ENCODE measurements at places on chromosomes 7 and 10.

DNA sequence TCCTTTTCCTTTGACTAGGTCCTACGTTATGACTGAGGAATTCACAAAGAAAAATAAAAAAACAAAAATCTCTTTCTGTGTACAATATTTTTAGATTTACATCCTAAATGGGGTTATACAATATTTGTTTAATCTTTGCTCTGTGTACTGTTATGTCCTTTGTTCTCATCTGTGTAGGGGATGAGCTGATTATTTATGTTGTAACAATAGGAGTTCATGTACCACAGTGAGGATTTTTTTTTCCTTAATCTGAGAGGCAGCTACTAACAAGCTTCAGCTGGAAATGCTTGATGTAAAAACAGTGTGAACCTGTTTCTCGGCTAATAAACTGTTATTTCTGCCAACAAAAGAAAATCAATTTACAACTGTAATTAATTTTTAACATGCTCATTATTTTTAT, 58.0 kb downstream of the ORC5 start:
- DNase-seq, result no peak

DNA sequence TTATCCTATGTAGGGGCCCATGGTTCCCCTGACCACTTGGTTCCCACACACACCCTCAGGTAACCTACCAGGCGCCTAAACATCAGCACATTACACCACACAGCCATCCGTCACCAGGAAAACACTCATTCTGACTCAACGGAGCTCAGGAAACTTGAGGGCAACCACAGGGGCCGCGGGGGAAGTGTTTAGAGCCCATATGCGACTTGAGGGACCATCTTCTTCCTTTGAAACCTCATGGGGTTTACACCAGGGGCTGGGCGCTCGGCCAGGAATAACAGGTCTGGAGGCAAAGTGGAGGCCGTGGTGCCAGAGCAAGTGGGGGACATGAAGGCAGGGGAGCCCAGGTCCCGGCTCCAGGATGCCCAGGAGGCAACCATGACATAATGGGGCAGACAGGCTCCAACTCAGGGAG, 1.5 kb downstream of the STX1A start:
- DNase-seq, result peak; percentile 93

DNA sequence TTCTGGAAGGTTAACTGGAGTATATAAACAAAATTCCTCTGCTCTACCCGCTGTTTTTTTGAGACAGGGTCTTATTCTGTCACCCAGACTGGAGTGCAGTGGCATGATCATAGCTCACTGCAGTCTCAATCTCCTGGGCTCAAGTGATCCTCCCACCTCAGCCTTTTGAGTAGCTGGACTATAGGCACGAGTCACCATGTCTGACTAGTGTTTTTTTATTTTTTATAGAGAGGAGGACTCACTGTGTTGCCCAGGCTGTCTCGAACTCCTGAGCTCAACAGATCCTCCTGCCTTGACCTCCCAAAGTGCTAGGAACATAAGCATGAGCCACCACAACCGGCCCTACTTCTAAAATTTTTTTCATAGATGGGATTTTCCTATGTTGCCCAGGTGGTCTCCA, 2.2 kb downstream of the RAB18 start:
- no peak for DNase-seq

- DNase-seq, result no peak
Observed at GRCh38 chr7:118754608-118755007, 530.1 kb downstream of the ANKRD7 start.

GRCh38 chr10:34089253-34089652, 725.8 kb downstream of the PARD3 start:
- DNase-seq, result no peak

DNA sequence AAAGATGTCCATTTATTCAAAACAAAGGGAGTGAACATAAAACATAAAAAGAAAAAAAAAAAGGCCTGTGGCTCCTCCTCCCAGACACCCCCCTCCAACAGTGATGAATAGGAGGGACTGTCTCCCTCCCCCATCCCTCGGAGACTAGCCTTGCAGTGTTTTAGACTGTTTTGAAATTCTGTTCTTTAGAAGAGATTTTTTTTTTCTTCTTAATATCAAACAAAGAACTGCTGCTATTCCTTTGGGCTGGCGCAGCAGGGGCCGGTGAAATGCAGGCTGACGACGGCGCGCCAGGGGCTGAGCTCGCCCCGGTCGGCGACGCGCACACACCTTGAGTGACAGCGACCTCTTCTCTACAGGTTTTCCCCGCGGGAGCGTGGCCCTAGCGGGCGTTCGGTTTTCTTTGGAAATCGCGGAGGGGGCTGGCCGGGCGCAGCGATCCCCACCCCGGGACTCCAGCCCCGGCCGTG, at the start of gene LANCL2:
Gene LANCL2, plus strand, starts transcription at position 133 of the 470 bp plus-strand sequence. CDS start 689 bp downstream, outside the sequence.
- no peak for DNase-seq

Data from MV-4-11 (cell line).